Activated CD8-positive, alpha-beta T cell treated with anti-CD3 and anti-CD28 coated beads for 36 hours (primary cell): ENCODE measurements at places on chromosomes 2 and 18. TPM values are rescaled to one million over a fixed set of nuclear protein-coding genes. Genes with fewer than 3 reads are reported as not detected.

RALBP1 gene
- 50.2 TPM for total RNA-seq

DNA sequence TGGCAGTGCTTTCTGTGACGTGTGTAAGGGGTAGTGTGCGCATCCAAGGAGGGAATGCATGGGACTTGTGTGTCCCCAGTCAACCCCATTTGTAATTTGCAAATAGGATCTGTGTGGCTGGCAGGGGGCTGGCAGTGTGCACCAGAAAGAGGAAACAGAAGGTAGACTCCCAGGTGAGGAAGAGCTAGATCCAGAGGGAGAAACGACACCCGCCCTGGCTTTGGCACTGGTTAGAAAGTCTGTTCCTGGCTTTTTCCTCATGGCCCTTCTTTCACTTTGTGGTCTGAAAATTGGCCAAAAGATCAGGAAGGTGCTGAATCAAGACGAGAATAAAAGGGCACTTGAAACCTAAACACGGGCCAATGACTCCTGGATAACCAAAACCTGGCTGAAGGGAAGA is 33.3 kb downstream of the PRKCE start:
- no peak for DNase-seq

DNA sequence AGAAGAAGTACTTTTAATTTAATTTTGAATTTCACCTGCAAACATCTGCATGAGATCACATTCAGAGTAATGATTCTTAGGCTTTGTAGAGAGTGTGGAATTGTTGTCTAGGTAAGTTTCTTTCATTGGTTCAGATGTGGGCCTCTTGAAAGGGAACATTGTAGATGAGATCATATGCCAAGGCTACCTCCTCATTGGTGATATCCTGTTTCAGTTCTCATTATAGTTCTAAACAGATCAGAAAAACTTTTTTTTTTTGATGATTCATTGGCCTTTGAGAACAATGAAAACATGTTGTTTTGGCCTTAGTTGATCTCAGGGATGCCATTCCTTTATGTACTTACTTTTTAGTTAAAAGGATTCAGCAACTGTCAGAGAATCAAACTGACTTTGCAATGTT is 44.5 kb downstream of the EML6 start:
- DNase-seq, result no peak

- DNase-seq, result no peak
Measured at GRCh38 chr18:70522183-70522680, 233.4 kb downstream of the SOCS6 start.

DNA sequence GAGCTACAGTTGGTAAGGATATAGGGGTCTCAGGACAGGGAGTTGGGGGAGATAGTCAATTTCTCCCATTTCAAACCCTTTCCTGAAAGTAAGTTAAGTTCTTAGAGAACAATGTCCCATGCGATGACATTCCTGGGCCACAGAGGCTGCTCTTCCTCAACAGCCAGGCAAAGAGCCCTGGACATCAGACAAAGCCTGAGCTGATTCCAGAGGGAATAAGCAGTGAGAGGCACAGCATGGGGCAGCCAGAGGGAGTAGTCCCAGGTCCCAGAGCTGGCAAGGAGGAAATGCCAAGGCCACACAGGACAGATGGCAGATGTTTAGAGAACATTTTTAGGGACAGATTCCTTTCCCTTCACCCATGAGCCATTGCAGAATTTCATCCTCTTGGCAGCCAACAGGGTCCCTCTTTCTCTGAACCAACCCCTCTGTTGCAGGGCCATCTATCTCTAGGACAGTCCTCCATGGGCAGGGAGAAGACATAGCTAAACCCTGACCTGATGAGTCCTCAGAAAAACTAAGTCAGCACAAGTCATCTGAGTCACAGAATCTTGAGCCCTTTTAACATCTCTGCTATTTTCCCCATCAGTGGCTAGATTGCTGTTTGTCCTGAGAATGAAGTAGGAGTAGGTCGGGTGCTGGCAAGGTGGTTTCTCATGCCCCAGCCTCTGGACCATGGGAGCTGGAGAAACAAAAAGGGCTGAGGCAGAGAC is 81.6 kb upstream of the STPG4 start:
- no peak for DNase-seq

GRCh38 chr2:235008584-235009044 is 56.8 kb downstream of the SH3BP4 start:
- no peak for DNase-seq

GRCh38 chr2:70919672-70920366 is 15.9 kb upstream of the ATP6V1B1 start:
- DNase-seq, result peak; percentile 84
